Esophagus mucosa (tissue), 1 donor: ENCODE measurements at places on chromosomes 7 and 10. TPM values are rescaled to one million over a fixed set of nuclear protein-coding genes. Genes with fewer than 3 reads are reported as not detected.

CPN1 gene
- not detected for total RNA-seq

VIM gene
- 73.8 TPM for total RNA-seq

WNT2 gene
- not detected for total RNA-seq

UCMA gene
- total RNA-seq, result not detected

VSTM2A gene
- not detected for total RNA-seq

CYP3A4 gene
- 0.24 TPM for total RNA-seq

IFIT1 gene
- total RNA-seq, result 3.8 TPM

CALML3 gene
- 501 TPM for total RNA-seq

NACAD gene
- total RNA-seq, result 0.20 TPM

GNAI1 gene
- 31.5 TPM for total RNA-seq

STOX1 gene
- total RNA-seq, result 0.28 TPM

TUBB8 gene
- total RNA-seq, result not detected

MUC3A gene
- total RNA-seq, result 0.16 TPM

MRPS17 gene
- total RNA-seq, result 14.7 TPM

CARD11 gene
- 0.80 TPM for total RNA-seq

TMEM225B gene
- total RNA-seq, result 1.00 TPM

ACTL6B gene
- total RNA-seq, result not detected
